ENCODE measurements at places on chromosomes 1 and 21. TPM values are rescaled to one million over a fixed set of nuclear protein-coding genes. Genes with fewer than 3 reads are reported as not detected.
A peak's percentile ranks its signal among the peaks of the same experiment; 100 is the strongest.

Gene CFHR4
- not detected for total RNA-seq

Gene TRIM46
- total RNA-seq = 6.5 TPM

Gene CA14
- total RNA-seq = not detected

Gene DIRAS3
- 2.3 TPM for total RNA-seq

Gene SLC6A17
- total RNA-seq = under 0.01 TPM

Gene ANKRD35
- total RNA-seq = 1.3 TPM

Gene ARHGEF10L
- total RNA-seq = 18.7 TPM

Gene SPATA46
- not detected for total RNA-seq

Gene DIO1
- total RNA-seq = not detected

Gene KIF26B
- total RNA-seq = 12.1 TPM

Gene TRAF5
- 28.7 TPM for total RNA-seq

- DNase-seq = no peak
These were observed 21.6 kb downstream of the ZNF684 start for GRCh38 chr1:40553017-40553416.

DNA sequence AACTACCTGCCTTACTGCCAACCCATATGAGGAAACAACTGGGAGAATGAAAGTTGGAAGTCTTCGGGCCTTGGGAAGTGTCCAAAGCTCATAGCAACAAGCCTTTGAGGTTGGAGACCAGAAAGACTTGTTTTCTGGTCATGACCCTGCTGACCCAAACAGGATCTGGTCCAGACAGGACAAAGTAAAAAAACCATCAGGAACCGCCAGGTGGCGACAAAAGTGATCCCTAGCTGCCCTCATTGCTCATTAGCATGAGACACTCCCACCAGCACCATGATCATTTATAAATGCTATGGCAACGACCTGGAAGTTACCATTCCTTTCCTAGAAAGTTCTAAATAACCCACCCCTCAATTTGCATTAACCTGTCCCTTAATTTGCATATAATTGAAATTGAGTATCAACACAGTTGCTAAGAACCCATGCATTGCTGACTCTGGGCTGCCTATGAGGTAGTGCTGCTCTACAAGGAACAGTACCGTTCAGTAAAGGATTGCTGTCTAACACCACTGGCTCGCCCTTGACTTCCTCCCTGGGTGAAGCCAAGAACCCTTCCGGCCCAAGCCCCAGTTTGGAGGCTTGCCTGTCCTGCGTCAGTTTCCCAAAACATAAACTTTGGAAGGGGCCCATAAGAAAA lies 89.0 kb downstream of the URB2 start:
- DNase-seq = peak; percentile 31

DNA sequence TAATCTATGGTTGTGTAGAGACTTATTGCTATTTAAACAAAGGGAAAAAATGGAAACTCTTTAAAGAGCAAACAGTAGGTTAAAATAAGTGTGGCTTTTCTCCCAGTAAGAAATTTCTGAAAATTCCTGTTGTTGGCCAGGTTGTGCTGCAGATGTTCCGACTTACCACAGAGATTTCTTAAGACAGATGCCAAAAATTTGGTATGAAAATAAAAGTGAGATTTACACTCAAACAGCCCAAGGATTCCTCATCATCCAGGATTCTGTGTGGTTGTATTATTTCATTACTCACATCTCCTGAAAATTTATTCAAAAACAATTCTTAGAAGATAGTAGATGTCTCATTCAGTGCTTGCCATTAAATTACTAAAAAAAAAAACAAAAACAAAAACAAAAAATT lies 296.7 kb upstream of the PTBP2 start:
- peak; percentile 10 for DNase-seq

GRCh38 chr1:151058692-151059091 lies 730 bp downstream of the CDC42SE1 start:
- peak; percentile 48 for DNase-seq

DNA sequence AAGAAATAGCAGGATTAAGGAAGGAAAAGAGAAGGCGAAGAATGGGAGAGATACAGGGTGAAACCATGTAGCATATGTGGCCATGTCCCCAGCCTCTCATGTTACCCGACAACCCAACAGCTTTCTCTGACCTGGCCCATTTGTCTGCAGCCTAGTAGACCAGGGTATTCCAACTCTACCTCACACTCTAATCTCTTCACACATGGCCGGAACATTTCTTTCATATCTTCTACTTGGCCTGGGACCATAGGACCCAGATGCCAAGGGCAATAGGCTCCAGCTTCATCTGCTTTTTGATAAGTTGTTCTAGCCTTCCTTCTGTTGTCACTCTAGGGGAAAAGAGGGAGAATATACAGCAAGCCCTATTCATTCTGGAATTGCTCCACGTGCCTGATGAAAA lies 95.0 kb upstream of the DPT start:
- no peak for DNase-seq

- peak; percentile 49 for DNase-seq
These were observed 143.7 kb downstream of the DNM3 start for GRCh38 chr1:171984850-171985485.

DNA sequence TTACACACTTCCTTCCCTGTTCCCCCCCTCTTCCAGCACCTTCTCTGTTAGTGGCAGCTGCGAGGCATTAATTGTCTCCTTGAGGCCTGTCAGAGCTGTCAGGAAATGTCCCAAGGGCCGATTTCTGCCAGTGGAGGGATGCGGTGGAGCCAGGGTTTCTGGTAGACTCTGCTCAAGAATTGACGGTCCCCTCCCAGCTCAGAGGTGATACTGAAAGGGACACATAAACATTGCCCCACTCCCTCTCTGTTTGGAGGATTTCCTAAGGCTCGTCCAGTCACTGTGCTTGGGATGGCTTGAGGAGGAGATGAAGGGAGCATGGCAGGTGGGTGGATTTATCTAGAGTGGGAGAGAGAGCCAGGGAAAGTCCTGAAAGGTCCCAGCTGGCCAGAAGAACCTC lies 61.4 kb upstream of the CD34 start:
- no peak for DNase-seq

DNA sequence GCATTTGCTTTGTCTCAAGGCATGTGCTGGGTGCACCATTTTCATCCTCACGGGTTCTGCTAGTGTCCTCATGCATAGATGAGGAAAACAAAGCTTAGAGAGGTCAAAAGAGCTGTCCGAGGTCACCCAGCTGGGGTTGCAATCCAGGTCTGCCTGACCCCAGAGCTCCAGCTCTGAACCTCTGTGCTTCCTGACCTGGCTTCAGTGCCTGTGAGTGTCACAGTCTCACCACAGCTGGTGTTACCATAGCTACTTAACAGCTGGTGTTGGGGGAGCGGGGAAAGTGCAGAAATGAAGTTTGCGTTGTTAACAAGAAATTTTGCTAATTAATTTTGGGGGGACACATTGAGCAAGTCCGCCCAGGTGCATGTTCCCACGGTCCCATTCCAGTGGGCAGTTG lies 328.5 kb downstream of the KIF26B start:
- DNase-seq = no peak

DNA sequence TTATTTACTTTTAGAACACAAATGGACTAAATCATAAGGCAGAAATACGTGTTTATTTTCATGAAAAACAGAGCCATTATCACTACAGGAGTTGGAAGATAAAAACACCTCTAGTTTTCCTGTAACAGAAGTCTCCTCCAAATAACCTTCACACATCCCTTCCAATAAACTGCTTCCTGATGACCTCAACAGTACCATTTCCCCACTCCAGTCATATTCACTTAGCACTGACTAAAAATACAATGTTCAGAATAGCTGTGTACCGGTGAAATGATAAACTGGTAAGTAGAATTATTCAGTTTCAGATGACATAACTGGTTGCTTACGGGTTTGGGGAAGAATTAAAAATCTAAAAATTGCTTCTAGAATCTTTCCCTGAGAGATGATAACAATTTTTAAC lies 137.9 kb downstream of the DENND1B start:
- DNase-seq = no peak

DNA sequence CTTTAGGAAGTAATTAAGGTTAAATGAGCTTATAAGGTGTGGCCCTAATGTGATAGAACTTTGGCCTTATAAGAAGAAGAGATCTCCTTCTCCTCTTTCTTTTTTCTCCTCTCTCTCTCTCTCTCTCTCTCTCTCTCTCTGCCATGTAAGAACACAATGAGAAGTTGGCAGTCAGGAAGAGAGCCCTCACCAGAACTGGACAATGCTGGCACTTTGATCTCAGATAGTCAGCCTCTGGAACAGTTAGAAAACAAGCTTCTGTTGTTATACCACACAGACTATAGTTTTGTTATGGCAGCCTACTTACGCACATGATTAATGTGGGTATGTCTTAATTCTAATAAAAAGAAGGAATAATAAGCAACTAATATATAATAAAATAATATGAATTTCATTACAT lies 444.2 kb upstream of the LRRC7 start:
- no peak for DNase-seq

GRCh38 chr1:15201849-15202551 lies 45.0 kb upstream of the FHAD1 start:
- DNase-seq = no peak

GRCh38 chr1:22983944-22984343 lies 11.3 kb upstream of the LACTBL1 start:
- no peak for DNase-seq

DNA sequence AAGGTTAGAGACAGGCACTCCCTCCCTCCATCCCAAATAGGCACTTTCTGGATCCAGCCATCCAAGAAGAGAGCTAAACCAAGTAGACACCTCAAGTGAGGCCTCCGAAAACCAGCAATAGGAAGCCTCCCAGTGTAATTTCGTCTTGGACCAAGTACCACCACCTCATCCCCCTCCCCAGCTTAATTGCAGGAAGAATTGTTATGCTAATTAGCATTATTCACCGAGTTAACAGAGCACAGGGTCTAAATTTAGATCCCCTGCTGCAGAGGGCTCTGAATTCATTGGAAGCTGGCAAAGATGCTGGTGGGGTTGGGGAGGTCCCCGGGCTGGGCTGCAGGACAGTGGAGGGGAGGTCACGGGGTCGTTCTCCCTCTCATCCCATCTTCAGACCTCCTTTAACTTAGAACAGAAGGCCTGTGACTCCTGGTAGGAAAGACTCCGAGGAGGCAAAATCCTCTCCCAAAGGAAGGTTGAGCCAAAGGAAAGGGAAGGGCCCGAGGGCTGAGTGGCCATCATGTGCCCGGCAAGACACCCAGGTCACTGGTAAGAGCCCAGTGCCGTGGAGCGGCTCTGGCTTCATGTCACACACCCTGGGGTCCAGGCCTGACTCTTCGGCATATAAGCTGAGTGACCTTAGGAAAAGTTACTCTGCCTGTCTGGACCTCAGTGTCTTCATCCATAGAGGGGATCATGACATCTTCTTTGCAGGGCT lies 209.2 kb upstream of the GRIK3 start:
- no peak for DNase-seq

GRCh38 chr1:31615414-31615813 lies 2.1 kb upstream of the HCRTR1 start:
- no peak for DNase-seq

GRCh38 chr21:33234635-33235520 lies 5.1 kb downstream of the IFNAR2 start:
- no peak for DNase-seq

GRCh38 chr1:228554107-228554506 lies 66.9 kb downstream of the RNF187 start:
- no peak for DNase-seq

GRCh38 chr1:97796711-97797110 lies 124.1 kb downstream of the DPYD start:
- no peak for DNase-seq

- DNase-seq = no peak
These were observed 82.5 kb downstream of the NPHP4 start for GRCh38 chr1:5909576-5910275.

DNA sequence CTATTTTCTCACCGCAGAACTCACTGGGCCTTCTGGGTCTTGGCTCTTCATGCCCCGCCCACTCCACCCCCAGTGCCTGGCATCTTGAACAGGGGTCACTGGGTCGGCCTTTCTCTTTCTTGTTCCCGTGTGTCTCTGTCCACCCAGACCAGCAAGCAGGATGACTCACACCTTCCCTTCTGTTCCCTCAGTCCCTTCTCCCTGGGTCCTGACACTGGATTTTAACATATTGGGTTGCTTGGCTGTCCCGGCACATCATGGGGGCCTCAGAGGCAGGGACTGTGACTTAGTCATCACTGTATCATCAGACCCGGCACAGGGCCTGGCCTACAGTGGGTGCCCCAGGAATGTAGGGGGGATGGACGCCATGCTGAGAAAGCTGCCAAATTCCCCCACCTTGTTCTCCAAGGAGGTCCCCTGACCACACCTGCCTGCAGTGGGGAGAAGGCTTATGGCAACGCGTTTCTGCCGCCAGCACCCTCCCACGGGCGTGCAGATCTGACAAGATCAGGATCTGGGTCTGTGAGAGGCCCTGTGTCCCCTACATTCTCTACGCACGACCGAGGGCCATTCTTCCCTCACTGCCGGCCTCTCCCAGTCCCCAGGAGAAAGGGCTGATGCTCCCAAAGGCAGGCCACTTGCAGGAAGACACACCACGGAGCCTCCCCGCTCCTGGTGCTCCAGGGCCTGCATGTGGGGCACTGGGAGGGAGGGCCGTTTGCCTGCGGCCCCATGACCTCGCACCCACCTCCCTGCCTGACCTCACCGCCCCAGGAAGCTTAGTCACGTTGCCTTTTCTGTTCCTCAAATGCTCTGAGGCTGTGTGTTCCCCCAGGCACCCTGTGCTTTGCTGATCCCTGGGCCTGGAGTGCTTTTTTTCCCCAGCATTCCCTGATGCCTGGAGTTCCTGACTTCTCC lies 157.2 kb upstream of the TMEM51 start:
- peak; percentile 80 for DNase-seq

- peak; percentile 74 for DNase-seq
These were observed 14.3 kb upstream of the GPR157 start for GRCh38 chr1:9143250-9143649.

DNA sequence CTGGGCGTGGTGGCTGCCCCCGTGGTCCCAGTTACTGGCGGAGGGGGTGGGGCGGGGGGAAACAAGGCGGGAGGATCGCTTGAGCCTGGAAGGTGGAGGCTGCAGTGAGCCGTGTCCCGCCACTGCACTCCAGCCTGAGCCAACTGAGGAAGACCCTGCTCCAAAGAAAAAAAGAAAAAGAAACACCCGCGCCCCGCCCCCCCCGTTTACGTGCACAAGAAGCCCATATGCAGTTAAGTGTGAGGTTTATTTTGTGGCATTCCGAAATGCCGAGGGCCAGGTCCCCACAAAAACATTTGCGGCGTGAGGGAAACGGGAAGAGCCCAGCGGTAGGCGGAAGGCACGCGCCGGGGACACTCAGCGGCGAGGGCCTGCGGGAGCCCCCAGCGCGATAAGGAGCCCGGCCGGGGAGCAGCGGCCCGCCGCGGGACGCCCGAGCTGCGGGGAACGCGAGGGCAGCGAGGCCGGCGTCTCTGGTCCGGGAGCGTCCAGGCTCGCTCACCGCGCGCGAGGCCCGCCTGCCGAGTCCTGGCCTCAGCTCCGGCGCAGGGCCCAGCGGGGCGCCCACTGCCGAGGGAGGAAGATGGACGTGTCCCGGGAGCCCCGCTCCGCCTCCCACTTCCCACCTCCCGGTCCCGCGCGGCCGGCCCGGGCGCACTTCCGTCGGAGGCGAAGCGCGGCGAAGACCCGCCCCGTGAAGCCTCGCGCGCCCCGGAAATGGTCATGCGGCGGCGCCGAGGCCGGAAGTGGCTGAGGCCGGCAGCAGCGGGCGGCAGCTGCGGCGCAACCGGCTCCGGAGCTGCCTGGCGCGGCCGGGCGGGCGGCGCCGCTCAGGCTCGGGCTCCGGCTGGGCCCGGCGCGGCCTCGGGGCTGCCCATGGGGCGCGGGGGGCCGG lies at the start of gene TRAPPC10:
Gene TRAPPC10 (plus strand): TSS at position 731 of the 895 bp plus-strand sequence. CDS start 185 bp downstream, outside the sequence.
- DNase-seq = peak; percentile 89

Data from fibroblast of villous mesenchyme (primary cell).